GM04503 (cell line): ENCODE measurements at places on chromosomes 6 and 20.

- DNase-seq = no peak
These were observed 1.3 kb upstream of the SMLR1 start for GRCh38 chr6:130825772-130826441.

DNA sequence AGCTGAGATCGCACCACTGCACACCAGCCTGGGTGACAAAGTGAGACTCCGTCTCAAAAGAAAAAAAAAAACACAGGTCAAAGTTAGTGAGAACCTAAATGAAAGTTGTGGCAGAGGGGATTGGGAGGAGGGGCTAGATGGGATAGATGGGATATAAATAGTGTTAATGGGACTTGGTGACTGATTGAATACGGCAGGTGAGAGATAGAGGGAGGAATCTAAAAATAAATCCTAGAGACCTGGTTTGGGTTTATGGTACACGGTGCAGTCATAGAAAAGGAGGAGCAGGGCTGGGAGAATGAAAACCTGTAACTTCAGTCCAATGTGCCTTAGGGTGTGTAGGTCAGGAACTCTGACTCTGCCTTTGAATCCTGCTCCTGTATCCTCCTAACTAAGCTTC lies 25.0 kb upstream of the DEK start:
- DNase-seq = no peak

GRCh38 chr6:143139239-143139784 lies 78.6 kb downstream of the AIG1 start:
- DNase-seq = no peak

- DNase-seq = peak; percentile 8
These were observed 383.8 kb upstream of the JAG1 start for GRCh38 chr20:11057624-11058023.

DNA sequence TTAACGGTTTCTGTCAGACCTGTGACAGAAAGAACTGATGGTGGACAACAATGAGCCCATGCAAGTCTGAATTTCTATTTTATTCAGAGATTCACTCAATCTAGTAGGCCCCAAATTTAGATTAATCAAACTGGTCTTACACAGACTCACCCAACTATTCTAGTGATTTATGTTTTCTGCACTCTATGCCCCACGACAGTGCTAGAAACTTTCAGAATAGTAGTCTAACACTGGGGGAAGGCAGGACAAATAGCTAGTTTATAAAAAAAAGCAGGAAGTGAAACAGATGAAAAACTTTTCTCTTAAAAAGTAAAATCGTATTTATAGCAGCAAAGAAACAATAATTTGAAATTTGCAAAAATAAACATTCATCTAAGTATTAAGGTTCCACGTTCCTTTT lies 5.0 kb downstream of the TCP11 start:
- DNase-seq = no peak

- no peak for DNase-seq
These were observed 1058.0 kb upstream of the FLRT3 start for GRCh38 chr20:15395457-15395856.

GRCh38 chr20:38805502-38805957 lies at the start of gene PPP1R16B:
TSS of gene PPP1R16B (plus strand) at chr20:38805697. CDS start at chr20:38835926, 30,229 bp downstream.
- DNase-seq = no peak

- DNase-seq = no peak
These were observed 1.3 kb upstream of the PPP1R16B start for GRCh38 chr20:38804221-38804620.

- DNase-seq = no peak
These were observed 86.7 kb downstream of the PACRG start for GRCh38 chr6:162814426-162814973.

- DNase-seq = no peak
These were observed 444.3 kb downstream of the BCKDHB start for GRCh38 chr6:80550748-80551147.

DNA sequence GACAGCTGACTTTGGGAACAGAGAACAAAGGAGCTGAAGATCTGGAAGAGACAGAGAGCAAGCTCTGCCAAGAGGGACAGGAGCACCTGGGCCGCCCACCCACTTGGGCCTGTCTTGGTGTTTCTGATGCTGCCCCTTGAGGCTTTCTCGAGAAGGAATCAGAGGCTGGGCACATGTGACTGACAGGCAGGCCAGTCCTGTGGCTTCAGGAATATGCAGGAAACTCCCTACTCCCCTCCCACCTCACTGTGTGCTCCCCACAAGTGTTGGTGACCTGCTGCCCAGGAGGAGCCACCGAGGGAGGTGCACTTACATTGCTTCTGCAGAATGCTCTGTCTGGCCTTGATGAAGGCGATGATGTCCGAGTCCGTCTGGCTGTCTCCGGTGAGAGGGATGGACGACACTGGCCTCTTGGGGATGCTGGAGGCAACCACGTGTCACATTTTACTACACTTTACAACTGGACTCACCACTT lies 20.9 kb upstream of the KCNK16 start:
- no peak for DNase-seq

GRCh38 chr6:112199001-112199403 lies 55.4 kb downstream of the LAMA4 start:
- no peak for DNase-seq

- no peak for DNase-seq
These were observed 51.6 kb downstream of the MBOAT1 start for GRCh38 chr6:20160541-20161283.

GRCh38 chr20:34328928-34329677 lies 25.9 kb upstream of the AHCY start:
- DNase-seq = no peak

DNA sequence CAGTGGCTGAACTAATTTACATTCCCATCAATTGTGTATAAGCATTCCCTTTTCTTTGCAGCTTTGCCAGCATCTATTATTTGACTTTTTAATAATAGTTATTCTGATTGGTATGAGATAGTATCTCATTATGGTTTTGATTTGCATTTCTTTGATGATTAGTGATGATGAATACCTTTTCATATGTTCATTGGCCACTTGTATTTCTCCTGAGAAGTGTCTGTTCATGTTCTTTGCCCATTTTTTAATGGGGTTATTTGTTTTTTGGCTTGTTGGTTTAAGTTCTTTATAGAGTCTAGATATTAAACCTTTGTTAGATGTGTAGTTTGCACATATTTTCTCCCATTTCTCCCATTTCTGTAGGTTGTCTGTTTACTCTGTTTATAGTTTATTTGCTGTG lies 16.6 kb downstream of the CENPW start:
- no peak for DNase-seq

DNA sequence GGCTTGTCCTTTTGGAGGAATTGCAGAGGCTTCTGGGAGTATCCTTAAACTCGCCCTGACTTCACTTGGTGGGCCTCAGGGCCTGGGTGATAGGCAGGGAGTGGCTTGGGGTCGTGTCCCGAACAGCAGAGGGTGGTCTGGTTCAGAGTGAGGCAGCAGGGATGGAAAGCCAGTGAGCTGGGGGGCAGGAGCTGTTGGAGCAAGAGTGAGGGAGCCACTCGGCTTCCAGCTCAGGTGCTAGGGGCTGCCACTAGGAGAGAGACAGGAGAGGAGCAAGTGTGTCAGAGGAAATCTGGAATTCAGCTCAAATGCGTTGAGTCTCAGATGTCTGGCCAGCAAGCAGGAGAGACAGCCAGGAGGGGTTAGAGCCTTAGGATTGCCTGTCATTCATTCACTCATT lies 85.8 kb downstream of the DLGAP4 start:
- no peak for DNase-seq

DNA sequence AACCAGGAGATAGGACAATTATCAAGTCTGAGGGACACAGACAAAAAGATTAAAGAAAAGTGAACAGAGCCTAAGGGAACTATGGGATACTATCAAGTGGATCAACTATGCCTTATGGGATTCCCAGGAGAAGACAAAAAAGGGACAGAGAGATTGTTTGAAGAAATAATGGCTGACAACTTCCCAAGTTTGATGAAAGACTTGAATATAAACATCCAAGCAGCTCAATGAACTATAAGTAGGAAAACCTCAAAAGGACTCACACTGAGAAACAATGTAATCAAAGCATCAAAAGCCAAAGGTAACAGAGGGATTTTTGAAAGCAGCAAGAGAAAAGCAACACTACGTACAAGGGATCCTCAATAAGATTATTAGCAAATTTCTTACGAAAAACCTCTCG lies 11.0 kb downstream of the ZNF133 start:
- no peak for DNase-seq

GRCh38 chr20:45206725-45207124 lies at the start of gene SEMG1:
TSS of gene SEMG1 (plus strand) at chr20:45207033. CDS start at chr20:45207054, 21 bp downstream.
- no peak for DNase-seq

DNA sequence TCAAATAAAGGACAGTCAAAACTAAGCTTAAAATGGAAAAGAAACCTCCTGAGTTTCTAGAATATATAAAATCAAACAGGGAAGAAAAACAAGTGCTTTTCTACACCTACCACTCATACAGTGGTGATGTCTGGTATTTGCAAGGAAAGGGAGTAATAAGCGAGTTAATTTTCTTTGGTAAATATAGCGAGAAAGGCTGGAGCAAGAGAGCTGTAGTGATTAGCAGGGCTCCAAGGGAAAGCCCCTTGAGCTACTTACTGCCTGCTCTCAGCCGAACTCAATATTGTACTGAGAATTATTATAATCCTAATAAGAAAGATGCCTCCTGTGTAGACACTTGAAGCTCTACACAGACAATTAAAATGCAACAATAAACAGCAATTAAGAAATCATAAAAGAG lies 296.3 kb downstream of the LAMA2 start:
- no peak for DNase-seq

GRCh38 chr6:107304421-107305025 lies 154.8 kb downstream of the PDSS2 start:
- DNase-seq = no peak

- DNase-seq = peak; percentile 80
These were observed 3.0 kb downstream of the ARID1B start for GRCh38 chr6:156780102-156780641.

DNA sequence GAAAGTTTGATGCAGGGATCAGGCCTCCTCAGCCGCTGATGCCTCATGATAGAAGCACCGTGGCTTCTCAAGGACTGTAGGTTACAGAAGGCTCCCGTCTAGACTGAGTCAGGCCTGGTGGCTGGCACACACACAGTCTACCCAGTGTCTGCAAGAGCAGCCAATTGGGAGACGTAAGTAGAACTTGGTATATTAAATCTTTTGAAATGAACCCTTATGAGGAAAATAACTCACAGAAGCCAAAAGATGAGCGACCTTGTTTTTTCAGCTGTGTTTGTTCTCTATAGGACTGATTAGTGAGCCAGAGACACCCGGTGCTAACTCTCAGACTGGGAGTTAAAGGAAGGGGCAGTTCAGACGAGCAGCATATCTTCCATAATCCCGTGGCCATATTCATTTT lies 5.9 kb upstream of the PDE10A start:
- DNase-seq = no peak

DNA sequence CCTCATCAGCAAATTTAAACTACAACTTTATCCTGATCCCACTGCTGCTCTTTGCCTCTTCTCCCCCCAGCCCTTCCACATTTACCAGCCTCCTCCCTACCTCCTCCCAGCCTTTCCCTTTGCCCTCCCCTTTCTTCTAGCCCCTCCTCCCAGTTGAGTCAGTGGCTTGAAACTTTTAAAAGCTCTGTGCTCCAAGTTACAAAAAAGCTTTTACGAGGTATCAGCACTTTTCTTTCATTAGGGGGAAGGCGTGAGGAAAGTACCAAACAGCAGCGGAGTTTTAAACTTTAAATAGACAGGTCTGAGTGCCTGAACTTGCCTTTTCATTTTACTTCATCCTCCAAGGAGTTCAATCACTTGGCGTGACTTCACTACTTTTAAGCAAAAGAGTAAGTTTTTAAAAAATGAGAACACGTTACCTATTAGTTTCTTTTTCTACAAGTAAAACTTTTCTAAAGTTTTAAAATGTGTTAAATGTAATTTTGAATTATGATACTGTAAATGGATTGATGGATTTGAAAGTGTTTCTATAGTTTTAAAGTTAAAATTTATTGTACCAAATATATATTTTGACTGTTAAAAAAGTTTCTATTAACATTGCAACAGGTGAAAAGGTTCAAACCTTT lies at the start of gene GJA1:
GJA1 (plus strand) TSS at position 203 of the 626 bp plus-strand sequence. CDS start 11,202 bp downstream, outside the sequence.
- peak; percentile 61 for DNase-seq

GRCh38 chr6:109028439-109028838 lies 66.2 kb downstream of the SESN1 start:
- DNase-seq = no peak

DNA sequence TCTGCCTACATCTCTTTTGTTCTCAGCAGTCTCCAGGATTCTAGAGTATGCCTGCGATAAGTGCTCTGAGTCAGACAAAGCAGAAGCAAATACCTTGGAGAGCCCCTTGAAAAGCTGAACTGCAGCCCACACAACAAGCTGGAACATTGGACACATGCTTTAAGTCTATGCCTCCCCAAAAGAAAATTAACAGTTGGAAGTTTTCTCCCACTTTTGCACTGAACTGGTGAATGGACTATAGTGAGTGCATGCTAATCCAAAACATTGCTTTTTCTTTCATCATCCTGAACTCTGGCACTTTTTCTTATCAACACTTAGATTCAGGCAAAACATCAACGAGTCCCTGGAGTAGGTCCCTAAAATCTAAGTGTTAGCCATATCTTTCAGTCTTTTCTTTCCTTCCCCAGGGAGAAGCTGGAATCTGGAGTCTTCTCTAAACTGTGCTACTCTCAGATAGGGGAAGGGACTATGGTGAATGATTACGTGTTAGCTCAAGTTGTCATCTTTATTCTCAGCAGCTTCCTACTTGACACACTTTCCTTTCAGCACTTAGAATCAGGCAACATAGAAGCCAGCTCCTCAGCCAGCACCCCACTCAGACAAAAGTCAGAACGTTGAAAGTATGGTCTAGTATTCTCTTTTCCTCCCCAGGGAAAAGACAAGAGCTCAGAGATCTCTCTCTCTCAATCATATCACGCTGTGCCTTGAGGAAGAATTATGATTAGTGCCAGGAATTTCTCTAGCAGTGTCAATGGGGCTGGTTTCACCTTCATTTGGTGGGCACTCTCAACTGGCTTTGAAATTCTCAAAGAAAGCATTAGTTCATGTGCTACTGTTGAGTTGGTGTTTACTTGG lies 811.0 kb upstream of the GJE1 start:
- no peak for DNase-seq

- no peak for DNase-seq
These were observed 13.5 kb downstream of the EPB41L1 start for GRCh38 chr20:36167902-36168503.

GRCh38 chr20:37856932-37857660 lies 45.8 kb upstream of the VSTM2L start:
- peak; percentile 50 for DNase-seq

GRCh38 chr6:20202324-20202658 lies 10.0 kb downstream of the MBOAT1 start:
- no peak for DNase-seq

GRCh38 chr6:95587989-95588388 lies 10.7 kb downstream of the MANEA start:
- DNase-seq = no peak

GRCh38 chr6:15132854-15133670 lies 112.8 kb upstream of the JARID2 start:
- peak; percentile 53 for DNase-seq
